CD4-positive, alpha-beta T cell treated with Interleukin-4 for 1 hour (primary cell): ENCODE measurements at places on chromosomes 1 and 21.

DNA sequence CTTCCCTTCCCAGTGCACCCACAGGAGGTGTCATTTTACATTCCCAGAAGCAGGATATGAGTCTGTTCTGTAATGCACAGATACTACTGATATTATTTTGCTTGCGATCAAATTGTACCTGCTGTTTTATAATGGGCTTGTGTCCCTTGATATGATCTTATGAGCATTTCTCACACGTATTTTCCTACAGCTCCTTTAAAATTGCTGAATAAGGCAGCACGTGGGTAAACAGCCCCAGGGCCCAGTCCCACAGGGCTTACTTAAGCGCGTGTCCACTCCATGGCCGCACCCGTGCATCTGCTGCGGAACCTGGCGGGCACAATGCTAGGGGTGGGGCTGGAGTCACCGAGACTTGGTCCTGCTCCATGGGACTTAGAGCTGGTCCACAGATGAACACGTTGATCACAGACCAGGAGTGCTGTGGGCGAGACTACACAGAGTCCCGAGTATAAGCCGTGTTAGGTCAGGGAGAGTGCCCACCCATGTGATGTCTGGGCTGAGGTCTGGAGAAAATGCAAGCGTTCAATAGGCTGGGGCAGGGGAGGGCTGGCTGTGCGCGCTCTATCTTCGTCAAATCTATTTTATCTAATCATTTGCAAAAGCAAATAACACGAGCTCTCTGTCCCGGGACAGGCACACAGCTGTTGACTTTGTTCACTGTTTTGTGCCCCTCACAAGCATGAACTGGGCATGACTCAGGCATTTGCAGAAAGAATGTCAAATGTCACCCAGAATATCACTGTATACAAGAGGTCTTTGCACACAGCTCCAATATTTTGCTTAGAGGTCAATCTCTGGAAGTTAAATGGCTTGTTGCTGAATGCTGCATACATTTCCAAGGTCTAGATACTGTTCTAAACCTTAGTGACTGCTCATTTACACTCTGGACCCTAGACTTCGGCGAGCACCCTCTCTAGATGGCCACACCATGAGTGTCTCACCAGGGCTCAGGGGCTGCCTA lies 119.3 kb downstream of the CRYAA start:
- no peak for DNase-seq

DNA sequence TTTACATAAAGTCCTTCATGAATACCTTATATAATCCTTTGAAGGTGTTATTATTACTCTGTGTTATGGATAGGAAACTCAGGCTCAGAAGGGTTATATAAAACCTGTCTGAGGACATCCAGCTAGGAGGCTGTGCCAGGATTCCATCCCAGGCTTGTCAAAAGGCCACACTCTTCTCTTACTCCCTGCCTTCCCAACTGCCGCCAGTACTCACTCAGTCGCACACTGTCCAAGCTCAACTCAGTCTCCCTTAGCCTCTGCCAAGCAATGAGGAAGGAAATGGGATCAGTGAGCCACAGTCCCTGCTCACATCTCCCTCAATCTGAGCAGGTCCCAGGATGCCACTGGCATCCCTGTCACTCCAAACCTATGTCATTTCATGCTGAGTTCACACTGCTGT lies 94.4 kb downstream of the NAV1 start:
- DNase-seq: no peak

DNA sequence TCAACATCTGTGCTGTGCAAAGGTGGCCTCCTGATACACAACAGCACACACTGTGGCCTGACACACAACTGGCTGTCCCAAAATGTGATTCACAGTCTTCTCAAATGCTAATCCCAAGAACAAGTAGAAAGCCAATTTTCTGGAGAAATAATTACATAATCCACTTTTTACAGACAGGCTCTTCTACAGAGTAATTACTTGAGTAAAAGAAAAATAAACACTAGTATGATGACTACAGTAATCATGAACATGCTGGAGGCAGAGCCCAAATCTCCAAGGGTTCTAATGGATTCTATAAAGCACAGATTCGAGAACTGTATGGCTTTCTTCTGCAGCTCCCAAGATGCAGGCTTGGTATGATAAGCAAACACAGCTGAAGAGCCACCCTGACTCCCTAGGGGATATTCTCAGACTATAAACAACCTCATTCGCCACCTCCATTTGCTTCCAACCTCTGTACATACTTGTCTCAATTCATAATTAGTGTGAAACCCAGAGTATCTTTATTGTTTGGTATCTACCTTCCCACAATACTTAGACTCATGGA lies 81.9 kb downstream of the SIPA1L2 start:
- no peak for DNase-seq

DNA sequence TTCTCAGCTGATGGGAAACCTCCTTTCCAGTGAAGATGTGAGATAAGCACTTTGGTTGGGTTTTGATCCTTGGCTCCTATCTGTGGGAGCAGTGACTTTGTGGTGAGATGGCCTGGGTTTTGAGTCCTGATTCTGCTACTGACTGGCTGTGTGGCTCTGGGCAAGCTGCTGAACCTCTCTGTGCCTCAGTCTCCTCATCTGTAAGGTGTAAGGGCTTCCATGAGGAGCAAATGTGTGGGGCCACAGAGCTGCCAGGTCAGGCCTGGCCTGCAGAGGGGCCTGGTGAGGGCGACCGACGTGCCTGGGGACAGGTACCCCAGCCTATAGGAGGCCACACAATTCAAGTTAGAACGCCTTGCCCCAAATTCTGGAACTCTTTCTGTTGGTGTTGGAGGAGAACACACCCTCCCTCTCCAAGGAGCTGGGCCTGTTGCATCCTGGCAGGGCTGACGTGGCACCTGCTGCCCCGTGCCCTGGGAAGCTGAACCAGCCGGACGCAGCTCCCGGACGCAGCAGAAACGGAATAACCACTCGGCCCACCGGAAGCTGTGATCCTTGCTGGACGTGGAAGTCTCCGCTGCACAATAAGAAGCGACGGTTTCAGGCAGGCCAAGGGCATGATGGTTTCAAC lies 62.7 kb downstream of the AGPAT3 start:
- no peak for DNase-seq

- DNase-seq: no peak
Observed at GRCh38 chr1:167912294-167912693, 1.6 kb downstream of the ADCY10 start.

DNA sequence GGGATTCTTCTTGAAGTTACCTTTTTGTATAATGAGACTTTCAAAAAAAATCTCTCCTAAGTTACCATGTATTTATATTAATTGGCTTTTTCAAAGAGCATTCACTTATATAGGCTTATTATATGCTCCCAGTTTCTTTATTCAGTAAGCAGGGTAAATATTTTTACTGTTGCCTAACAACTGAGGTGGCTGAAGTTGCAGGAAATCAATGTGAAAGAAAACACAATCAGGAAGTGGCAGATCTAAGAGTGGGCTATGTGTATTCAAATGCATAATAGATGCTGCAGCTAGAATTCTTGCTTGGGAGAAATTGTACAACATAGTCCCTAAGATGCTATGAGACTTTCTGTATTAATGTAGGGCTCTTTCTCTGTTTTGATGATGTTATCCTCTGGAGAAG lies 606.9 kb downstream of the NUF2 start:
- no peak for DNase-seq

DNA sequence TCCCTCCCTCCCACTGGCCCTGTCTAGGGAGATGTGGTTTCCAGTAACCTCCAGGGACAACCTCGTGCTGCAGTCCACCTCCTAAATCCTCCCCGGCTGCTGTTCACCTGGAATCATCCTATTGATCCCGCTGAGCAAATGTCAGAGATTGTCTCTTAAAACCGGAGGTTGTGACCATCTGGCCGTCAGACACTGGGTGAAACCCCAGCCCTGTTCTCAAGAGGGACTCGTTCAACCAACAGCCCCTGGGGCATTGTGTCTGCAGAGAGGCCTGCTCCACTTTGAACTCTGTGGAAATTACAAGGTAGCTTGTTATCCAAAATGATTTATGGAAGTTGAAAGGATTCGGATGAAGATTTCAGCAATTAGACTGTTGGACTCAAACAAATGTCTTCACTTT lies 498.0 kb downstream of the MATN1 start:
- DNase-seq: no peak

GRCh38 chr1:11898831-11899467 lies 27.3 kb downstream of the KIAA2013 start:
- no peak for DNase-seq

DNA sequence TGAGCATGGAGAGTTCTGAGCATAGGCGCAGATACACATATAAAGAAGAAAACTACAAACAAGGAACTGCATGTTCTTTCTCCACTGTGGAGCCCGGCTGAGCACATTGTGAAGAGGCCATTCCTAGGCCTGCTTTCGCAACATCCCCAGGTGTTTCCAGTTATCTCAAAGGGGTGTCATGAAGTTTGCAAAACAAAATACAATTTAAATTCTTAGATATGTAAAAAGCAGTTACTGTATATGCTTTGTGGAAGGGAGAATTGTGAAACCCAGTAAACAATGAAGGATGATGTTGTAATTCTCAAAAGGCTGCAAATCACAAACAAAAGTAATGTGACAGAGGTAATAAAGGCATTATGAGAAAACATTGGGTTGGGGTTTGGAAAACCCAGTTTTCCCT lies 98.6 kb upstream of the ZNF644 start:
- no peak for DNase-seq

DNA sequence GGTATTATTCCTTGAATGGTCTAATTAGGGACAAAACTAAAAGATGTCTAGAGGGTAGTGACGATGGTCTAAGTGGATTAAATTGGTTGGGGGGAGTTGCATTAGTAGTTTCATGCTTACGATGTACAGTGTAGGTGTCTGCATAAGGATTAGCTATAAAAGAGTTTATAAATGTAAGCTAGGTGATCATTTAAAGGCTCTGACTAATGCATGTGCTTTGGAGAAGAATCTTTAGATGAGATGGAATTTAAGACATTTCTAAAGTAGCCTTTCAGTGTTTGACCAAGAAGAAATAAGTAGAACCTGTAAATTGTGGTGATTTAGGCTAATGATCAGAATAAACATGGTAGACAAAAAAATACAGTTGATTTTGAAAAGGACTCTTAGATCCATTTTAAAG lies 7.4 kb downstream of the SYT14 start:
- no peak for DNase-seq
